ENCODE measurements at places on chromosomes 11 and 22.

- no peak for DNase-seq
Observed at GRCh38 chr11:116740741-116741140, 32.0 kb downstream of the BUD13 start.

DNA sequence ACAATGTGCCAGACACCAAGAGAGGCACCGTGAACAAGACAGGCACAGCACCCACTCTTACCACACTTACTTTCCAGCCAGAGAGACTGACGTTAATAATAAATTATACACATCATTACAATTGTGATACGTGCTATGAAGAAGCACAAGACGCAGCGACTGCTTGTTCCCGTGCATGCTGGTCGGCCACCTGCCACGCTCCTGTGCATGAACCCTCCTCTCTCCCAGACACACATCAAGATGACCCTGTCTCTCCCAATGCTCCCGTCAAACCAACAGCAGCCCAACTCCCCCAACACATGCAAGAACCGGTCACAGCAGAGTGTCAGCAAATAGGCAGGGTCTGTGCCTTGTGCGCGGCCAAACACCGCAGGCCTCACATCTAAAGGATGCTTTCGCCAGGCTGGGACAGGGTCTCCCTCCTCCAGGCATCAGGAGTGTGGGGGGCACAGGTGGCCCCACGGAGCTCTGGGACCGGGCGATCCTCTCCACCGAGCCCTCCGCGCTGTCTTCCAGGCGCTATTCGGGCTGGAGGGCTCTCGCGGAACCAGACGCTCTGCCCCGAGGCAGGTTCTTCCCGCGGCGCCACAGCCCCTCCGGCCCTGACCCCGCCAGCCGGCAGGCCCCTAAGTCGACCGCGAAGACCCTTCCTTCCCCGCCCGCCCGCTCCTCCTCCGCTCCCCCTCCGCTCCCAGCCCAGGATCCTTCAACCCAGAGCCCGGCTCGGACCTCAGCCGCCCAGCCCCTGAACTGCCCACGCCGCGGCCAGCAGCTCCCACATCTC, 533 bp downstream of the SERGEF start:
- DNase-seq: no peak

GRCh38 chr11:78216571-78217287, 28.0 kb downstream of the USP35 start:
- DNase-seq: no peak

GRCh38 chr11:19281041-19281440, 40.3 kb upstream of the E2F8 start:
- no peak for DNase-seq

DNA sequence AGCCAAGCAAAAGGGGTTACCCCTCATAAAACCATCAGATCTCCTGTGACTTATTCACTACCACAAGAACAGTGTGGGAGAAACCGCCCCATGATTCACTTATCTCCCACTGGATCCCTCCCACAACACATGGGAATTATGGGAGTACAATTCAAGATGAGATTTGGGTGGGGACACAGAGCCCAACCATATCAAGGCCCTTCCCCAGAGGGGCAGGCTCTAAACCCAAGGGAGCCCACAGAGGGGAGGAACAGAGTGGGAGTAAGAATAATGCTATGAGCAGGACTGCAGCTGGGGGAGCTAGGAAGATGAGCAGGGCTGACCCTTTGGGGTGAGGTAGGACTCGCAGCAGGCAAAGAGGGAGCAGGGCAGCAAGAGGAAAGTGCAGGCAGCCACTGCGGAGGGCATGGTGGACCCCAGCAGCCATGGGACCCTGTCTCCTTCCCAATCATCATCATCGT, 59.3 kb downstream of the CD82 start:
- no peak for DNase-seq

- DNase-seq: no peak
Observed at GRCh38 chr11:66420671-66421476, at the start of gene NPAS4. NPAS4 (plus strand) TSS chr11:66421035; CDS start chr11:66421180, 145 bp downstream.

- DNase-seq: no peak
Observed at GRCh38 chr11:83122050-83122449, 34.9 kb upstream of the PCF11 start.

DNA sequence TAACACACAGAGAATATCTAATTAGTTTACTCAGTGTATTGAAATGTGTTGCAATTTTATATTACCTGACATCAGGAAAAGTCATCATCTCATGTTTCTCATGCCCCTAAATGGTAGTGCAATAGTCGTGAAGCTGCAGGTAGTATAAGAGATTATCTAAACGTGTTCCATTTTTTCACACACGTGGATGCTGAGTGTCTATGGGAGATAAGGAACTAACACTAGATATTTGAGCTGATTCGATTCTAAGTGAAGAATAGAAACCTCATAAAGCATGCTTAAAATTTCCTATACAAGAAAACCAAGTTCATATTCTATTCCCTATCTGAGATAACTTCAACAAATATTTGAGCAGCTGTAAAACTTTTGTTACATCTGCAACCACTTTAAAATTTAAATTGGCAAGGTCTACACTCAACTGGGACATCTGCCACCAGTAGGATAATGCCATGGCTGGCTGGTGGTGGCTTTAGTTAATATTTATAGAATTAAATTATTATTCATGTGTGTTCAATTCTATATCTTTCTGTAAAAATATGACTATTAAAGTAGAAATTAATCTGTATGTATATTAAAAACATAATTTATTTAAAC, 388.8 kb downstream of the LUZP2 start:
- no peak for DNase-seq

GRCh38 chr11:91470656-91471055, 754.0 kb upstream of the FAT3 start:
- no peak for DNase-seq

GRCh38 chr11:94150704-94151685, 22.4 kb downstream of the PANX1 start:
- no peak for DNase-seq

DNA sequence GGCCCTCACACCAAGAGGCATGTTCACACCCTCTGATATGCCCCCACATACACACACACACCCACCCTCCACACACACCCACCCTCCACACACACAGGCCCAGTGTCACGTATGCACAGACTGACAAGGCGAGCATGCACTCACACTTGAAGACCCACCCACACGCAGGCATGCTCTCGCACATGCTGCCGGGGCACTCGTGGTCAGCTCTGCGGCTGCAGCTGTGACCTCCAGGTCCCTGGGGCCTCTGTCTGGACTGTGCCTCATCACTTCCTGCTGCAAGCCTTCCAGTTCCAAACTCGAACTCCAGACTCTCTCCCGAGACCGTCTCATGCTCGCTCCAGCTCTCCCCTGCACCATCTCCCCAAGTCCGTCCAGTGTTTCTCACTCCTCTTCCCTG, 9.5 kb downstream of the DCHS1 start:
- no peak for DNase-seq

- DNase-seq: peak; percentile 36
Observed at GRCh38 chr22:17087498-17088131, 2.8 kb downstream of the IL17RA start.

- no peak for DNase-seq
Observed at GRCh38 chr11:123822032-123822431, 15.9 kb upstream of the OR6M1 start.

GRCh38 chr22:31177420-31178162, 17.6 kb downstream of the RNF185 start:
- DNase-seq: no peak

DNA sequence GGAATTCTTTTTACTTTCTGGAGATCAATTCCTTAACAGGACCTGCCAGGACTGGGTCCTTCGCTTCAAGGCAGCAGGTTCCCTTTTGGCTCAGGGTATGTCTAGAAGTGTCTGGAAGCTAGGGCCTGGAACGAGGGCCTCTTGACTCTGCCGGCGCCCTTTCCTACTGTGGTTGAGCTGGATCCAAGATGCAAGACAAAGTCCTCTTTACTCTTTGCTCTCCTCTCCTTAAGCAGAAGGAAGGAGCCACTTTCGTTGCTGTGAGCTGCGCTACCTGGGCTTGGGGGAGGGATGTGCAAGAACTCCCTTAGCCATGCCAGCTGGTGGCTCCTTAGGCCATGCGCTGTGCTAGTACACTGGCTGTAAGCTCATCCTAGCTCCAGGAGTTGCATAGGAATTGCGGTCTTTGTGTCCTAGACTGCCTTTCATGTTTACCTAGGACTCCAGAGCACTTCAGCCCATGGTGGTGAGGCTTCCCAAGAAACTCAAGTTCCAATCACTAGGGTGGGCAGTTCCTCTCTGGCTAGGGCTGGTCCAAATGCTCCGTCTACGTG, 18.1 kb downstream of the GLB1L2 start:
- no peak for DNase-seq

- no peak for DNase-seq
Observed at GRCh38 chr11:122107566-122107965, 8.4 kb downstream of the BLID start.

GRCh38 chr11:63829823-63830489, 9.0 kb upstream of the MARK2 start:
- DNase-seq: no peak

DNA sequence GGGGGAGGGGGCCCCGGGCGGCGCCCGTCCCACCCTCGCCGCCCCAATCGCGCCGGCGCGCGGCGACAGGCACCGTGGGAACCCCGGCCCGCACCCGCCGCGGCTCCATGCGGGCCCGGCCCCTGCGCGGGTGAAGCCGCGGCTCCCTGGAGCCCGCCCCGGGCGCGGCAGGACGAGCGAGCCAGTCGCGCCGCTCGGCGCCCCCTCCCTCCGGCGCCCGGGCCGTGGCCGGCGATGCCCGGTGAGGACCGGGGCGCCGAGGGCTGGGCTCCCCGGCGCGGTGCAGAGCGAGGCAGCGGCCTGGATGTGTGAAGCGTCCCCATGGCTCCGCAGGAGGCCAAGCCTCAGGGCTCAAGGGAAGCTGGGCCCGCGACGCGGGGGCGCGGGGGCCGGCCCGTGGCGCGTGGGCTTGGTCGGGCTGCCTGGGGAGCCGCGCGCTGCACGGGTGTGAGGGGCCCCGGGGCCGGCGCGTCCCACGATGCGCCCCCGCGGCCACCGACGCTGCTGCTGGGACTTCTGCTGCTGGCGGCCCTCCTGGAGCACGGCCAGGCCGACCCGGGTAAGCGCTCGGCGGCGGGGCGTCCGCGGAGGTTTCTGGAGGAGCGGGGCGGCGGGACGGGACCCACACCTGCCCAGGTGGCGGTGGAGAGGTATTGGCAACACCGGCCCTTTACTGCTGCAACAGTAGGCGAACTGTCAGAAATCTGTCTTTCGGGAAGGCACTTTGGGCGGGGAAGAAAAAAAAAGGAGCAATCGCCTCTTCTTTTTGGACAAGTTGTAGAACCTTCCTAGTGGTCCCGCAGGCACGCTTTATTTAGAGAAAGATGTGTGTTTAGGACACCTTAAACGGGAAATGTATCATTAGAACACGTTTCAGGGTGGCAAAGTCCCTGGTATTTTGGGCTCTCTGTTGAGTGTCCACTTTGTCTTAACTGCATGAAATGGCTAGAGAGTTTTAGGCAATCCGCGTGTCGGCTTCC, 119.4 kb downstream of the HIPK3 start:
- DNase-seq: no peak

DNA sequence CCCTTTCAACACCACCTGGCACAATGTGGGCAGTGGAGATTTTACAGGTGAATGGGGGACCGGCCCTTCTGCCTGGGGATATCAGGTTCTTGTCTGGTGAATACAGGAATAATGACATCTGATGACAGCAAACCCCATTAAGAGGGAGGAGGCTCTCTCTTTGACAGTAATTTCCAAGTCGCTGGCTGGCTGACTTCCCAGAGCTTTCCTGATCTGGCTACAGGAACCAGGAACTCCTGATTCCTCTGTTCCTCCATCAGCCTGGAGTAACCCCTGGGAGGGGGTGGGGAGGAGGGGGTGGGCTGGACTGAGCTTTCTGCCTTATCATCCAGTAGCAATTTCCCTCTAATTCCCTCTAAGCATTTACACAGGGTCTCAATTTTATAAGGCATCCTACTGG, 3.7 kb upstream of the MIEF1 start:
- DNase-seq: no peak

- DNase-seq: no peak
Observed at GRCh38 chr11:16776711-16777612, 38.5 kb downstream of the C11orf58 start.

GRCh38 chr11:74866557-74866956, 82.3 kb downstream of the XRRA1 start:
- DNase-seq: no peak

DNA sequence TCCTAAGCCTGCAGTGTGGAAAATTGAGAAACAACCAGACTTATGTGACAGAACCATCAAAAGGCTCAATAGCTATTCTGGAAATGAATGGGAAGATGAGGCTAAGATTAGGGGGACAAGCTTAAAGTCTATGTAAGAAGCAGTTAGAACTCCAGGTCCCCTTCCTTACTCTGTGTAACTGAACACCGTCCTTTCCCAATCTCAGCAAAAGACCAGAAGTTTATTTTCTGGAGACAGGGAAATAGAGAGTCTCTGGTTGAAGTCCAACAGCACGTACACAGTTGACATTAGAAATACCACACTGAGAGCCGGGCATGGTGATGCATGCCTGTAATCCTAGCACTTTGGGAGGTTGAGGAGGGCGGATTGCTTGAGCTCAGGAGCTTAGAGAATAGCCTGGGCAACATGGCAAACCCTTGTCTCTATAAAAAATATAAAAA, 93.9 kb downstream of the CD44 start:
- DNase-seq: no peak

- no peak for DNase-seq
Observed at GRCh38 chr22:41799486-41800347, 762 bp upstream of the CCDC134 start.

DNA sequence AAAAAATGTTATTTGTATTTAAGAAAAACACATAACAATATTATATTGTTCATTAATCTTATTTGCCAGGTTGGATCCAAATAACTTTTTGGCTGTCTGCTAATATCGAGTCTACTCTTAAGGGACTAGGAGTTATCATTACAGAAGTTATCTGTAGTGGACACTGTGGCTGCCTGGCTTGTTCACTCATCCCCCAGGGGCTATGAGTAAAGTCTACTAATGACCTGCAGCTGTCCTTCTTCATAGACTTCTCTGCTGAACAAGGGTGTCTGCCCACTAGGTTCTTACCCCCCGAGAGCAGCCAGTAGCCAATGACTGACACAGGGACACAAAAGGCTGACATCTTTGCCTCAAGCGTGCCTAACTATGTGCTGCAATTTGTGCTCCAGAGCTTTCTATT, 69.7 kb downstream of the APIP start:
- no peak for DNase-seq

DNA sequence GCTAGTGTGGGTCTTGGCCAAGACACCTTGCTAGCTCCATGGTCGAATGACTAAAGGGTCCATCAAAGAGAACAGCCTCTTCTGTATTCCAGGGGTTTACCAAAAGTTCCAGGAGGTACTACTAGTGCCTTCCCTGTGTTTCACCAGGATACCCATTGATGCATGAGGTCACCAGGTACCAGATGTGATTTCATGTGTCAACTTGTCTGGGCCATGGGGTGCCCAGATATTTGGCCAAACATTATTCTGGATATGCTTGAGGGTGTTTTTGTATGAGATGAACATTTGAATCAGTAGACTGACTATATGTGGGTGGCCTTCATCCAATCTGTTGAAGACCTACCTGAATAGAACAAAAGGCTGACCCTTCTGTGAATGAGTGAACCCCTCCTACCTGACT, 92.8 kb downstream of the GALNT18 start:
- no peak for DNase-seq

DNA sequence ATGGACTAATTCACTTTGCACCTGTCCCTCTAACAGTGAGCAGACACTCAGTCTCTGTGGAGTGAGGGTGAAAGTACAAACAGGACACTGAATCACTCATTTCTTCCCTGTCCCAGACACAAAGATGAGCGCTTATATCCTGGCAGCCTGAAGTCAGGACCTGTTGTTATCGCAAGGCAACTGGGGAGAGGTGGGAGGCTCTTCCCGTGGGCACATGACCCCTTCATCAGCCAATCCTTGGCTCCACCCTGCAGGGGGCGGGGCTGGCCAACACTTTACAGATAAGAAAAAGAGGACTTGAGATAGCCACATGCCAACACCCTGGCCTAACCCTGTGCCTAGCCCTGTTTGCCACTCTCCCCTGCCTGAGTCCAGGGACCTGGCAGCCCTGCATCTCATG, 29.5 kb upstream of the TESMIN start:
- DNase-seq: no peak
